ENCODE measurements at places on chromosomes 11 and 22. TPM values are rescaled to one million over a fixed set of nuclear protein-coding genes. Genes with fewer than 3 reads are reported as not detected.
A peak's percentile ranks its signal among the peaks of the same experiment; 100 is the strongest.

Gene ART1
- total RNA-seq, result not detected

Gene C1QTNF6
- 7.9 TPM for total RNA-seq

Gene SLC43A1
- total RNA-seq, result 11.0 TPM

Gene KDM4D
- 0.32 TPM for total RNA-seq

Gene NPAS4
- total RNA-seq, result not detected

Gene FDXACB1
- total RNA-seq, result not detected

Gene KCNQ1OT1
- total RNA-seq, result 5.0 TPM

Gene OR4C13
- total RNA-seq, result not detected

Gene ANGPTL5
- total RNA-seq, result not detected

Gene THY1
- 10.1 TPM for total RNA-seq

Gene F2
- not detected for total RNA-seq

Gene TMEM45B
- total RNA-seq, result 218 TPM

Gene ADORA2A
- 3.0 TPM for total RNA-seq

Gene PHLDA2
- total RNA-seq, result not detected

Gene MIAT
- 1.5 TPM for total RNA-seq

Gene MB
- total RNA-seq, result 37.0 TPM

Gene SERPING1
- 65.7 TPM for total RNA-seq

Gene SEZ6L
- not detected for total RNA-seq

Gene SLC22A12
- total RNA-seq, result not detected

Gene CNTF
- total RNA-seq, result not detected

Gene RAD9A
- 148 TPM for total RNA-seq

GRCh38 chr11:90343673-90344072, 120.8 kb upstream of the CHORDC1 start:
- DNase-seq, result no peak

- DNase-seq, result no peak
Measured at GRCh38 chr11:364991-365725, 4.1 kb upstream of the B4GALNT4 start.

DNA sequence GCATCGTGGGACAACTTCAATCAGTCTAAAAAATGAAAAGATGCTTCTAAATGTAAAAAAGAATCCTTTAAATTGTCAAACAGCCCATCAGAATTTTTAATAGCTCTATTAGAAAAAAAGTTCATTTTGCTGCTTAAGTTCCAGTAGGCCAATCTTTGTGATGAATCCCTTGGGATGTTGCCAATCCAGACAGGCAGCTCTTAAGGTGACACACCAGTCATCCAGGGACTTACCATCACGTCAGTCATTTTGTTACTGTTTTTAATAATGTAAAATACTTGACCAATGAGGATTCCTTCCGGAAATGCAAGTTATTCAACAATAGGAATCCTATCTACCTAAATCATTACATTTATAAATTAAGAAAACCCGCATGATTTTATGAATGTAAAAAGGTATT, 47.8 kb upstream of the TMEM45B start:
- no peak for DNase-seq

- no peak for DNase-seq
Measured at GRCh38 chr22:46442217-46442853, 95.1 kb downstream of the CELSR1 start.

DNA sequence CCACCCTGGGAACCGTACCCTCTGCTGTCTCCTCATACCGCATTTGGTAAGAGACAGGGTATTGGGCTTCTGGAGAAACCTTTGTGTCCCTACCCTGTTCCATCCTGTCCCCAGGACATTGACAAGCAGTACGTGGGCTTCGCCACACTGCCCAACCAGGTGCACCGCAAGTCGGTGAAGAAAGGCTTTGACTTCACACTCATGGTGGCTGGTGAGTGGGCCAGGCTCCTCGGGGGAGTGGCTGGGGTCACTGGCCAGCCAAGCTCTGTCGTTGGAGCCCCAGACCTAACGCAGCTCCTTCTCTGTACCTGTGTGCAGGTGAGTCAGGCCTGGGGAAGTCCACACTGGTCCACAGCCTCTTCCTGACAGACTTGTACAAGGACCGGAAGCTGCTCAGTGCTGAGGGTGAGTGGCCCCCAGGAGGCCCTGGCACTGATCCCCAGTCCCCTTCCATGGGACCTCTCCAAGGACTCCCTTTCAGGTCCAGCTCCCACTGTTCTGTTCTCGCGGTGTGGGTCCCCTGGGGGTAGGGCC, 3.8 kb upstream of the GP1BB start:
- no peak for DNase-seq

DNA sequence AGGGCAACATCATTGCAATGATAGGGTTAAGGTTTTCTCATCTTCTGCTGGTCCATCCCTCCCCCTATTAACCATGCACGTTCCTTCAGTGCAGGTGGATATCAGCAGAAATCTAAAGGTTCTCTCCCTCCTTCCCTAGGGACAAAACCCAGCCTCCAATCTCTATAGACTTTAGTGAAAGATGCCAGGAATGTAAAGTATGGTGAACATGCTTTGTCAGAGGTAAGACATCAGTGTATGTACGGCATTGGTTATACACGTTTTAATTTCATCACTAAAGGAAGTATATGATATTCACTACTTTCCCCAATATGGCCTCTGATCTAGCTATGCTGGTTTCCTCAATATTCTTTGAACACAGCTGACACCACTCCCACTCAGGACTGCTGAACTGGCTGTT, 81.2 kb upstream of the LDLRAD3 start:
- DNase-seq, result no peak

- no peak for DNase-seq
Measured at GRCh38 chr11:114448749-114449482, 9.6 kb downstream of the REXO2 start.

GRCh38 chr22:46637711-46638600, 17.8 kb downstream of the GRAMD4 start:
- DNase-seq, result no peak

GRCh38 chr11:57205041-57205641, 23.4 kb downstream of the LRRC55 start:
- DNase-seq, result no peak

DNA sequence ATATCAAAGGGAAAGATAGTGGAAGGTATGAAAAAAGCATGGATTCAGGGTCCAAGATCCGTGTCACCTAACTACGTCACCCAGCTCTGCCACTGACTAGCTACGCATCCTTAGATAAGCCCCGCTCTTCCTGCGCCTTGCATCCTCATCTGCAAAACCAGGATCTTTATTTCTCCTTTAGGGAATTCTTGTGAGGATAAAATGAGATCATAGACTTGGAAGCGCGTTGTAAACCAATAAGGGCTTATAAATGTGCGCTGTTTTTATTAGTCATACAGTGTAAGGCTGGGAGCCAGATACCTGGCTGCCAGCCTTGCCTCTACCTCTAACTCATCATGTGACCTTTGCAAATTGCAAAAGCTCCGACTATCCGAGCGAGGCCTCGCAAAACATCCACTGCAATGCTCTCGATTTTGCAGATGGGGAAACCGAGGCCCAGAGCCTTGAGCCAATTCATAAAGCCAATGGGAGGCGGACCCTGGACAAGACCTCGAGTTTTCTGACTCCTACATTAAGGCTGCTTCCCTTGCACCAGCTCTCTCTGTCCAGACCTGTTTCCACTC, 753 bp downstream of the PRPF19 start:
- no peak for DNase-seq

DNA sequence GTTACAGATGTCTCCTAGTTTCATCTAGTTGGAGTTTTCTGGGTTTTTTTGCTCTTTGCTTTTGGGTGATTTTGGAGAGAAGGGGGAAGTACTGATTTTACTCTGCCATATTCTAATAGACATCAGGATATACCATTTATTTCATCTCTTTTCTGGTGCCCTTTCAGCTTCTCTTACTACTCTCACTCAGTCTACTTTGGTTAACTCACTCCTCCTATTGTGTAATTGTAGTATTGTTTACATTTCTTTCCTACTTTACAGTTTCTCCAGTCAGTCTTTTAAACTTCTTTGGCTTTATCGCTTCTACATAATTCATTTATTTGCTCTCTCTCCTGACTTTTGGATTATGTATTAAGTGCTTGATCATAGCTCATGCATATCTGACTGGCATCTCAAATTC, 6.5 kb downstream of the ANKRD42 start:
- DNase-seq, result no peak

- DNase-seq, result no peak
Measured at GRCh38 chr11:57072640-57073039, 83.9 kb downstream of the OR5AK2 start.

GRCh38 chr11:125649465-125650166, 24.7 kb downstream of the CHEK1 start:
- no peak for DNase-seq

GRCh38 chr11:82174610-82175009, 559.1 kb downstream of the FAM181B start:
- DNase-seq, result no peak

DNA sequence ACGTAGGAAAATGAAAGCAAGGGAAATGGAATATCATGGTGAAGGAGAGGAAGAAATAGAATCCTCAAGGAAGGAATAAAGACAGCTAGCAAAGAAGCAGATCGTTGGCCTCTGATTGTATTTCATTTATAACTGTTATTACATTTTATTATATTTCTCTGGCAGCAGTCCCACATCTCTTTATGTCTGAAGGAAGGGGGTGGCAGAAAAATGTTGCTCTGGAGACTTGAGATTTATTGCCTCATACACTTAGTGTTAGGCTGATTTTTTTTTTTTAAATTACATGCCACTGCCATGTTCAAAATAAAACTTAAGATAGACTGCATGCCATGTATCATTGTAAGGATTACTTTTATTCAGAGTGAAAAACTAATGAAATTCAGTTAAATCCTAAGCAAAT, 971.7 kb upstream of the CHORDC1 start:
- DNase-seq, result no peak

DNA sequence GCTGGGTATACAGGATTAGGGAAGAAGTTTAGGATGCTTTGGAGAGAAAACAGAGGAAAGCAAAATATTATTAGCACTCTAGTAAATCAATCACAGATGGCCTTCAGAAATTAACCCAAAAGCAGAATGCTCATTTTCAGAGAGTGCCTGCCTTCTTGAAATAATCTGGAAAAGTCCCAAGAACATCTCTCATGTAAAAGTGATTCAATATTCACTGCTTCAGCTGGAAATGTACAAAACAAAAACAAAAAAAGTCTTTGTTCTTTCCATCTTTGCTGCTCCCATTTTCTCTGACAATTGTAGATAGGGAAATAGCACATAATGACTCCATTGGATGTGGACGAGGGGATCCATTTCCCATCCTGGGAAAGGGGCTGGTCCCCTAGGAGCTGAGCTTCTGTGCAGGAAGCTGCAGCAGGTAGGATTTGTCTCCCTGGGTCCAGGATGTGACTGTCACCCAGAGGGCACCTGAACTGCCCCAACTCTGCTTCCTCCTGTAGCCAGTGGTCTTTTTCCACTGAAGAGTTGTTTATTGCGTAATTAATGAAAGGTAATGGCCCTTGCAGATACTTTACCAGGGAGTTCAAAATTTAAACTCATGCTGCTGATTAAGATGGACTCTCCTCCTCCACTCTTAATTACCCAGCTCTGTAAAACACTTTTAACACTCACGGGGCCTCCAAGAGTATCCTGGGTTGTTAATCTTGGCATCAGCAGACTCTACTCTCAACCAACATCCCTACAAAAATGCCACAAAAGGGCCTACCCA, 57.9 kb downstream of the SC5D start:
- DNase-seq, result no peak

- no peak for DNase-seq
Measured at GRCh38 chr11:19820100-19820499, 107.5 kb downstream of the NAV2 start.

GRCh38 chr22:17915188-17915587, 109.2 kb downstream of the MICAL3 start:
- no peak for DNase-seq

DNA sequence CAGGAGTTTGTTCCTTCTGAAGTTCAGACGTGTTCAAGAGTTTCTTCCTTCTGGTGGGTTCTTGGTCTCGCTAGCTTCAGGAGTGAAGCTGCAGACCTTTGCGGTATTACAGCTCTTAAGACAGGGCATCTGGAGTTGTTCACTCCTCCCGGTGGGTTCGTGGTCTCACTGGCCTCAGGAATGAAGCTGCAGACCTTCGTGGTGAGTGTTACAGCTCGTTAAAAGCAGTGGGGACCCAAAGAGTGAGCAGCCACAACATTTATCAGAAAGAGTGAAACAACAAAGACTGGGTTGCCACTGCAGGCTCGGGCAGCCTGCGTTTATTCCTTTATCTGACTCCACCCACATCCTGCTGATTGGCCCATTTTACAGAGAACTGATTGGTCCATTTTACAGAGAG, 373.1 kb downstream of the ETS1 start:
- DNase-seq, result no peak

DNA sequence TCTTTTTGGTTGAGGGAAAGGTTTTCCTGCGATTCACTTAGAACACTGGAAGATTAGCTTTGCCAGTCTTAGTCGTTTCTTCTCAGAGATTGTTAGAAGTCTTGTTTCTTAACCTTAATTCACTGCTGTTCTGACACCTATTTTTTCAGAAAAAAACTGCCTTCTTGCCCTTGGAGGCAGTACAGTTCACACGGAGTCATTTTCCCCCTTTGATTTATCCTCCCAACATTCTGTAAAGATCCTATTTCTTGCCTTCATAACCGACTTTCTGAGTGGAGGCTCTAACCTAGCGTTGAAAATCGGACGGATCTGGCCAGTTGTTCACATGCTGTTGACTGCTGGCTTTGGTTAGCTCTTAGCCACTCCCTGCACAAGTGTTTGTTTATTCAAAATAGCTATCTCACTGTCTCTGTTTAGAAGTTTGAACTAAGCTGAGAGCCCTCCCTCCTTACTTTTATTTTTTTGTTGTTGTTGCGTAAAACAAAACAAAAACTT, 737 bp downstream of the BCL2L13 start:
- peak; percentile 63 for DNase-seq

DNA sequence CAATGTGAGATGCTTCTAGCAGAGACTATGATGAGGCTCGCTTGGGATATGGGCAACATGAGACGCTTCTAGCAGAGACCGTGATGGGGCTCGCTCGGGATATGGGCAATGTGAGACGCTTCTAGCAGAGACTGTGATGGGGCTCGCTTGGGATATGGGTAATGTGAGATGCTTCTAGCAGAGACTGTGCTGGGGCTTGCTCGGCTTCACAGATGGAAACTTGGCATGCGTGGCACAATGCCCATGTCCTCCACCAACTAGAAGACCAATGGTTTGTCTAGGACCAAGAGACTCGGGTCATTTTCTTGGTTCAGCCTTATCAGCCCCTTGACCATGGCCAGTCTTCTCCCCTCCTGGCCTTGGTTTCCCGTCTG, 7.1 kb downstream of the MYEOV start:
- DNase-seq, result no peak

DNA sequence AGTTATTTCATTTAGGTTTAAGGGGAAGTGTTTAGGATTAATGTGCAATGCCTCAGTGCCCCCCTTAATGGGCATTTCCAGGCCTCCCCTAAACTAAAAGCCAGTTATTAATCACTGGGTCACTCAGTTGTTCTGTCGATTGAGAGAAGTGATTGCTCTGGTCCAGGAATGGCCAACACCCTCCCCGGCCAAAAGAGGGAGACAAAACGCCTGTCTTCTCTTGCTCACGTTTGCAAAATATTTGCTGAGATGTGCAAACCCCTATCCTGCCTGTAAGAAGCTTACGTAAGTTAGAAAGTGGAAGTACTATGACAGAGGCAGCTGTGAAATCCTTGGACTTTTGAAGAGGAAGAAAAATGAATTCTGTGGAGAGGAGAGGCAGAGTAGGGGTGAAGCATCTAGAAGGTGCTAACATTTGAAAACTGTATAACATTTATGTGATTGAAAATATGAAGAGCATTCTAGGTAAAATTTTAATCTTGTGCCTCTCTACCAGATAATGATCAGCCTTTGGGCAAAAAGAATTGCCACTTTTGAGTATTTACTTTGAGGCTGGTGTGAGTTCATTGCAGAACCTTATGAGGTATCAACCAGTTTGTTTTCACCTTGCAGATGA, 37.7 kb downstream of the NTM start:
- DNase-seq, result no peak

GRCh38 chr11:69041516-69041915, 7.2 kb upstream of the TPCN2 start:
- no peak for DNase-seq

Data from transverse colon (tissue), 4 donors.